ENCODE measurements at places on chromosomes 3 and 15.

GRCh38 chr3:12427551-12427950 lies 56.7 kb upstream of the TSEN2 start:
- no peak for DNase-seq

DNA sequence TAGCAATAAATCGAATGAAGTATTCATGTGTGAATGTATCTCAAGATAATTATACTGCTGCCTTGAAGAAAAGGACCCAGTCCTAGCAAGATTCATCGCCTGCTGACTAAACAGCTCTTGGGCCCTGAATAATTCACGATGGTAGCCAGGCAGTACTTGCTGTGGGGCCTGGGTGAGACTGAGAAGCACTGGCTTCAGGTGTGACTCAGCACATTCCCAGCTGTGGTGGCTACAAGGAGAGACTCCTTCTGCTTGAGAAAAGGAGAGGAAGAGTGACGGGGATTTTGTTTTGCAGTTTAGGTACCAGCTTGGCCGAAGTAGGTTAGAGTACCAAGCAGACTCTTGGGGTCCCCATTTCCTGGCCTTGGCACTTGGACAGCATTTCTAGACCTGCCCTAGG lies 47.6 kb upstream of the CD200R1L start:
- DNase-seq, result no peak

GRCh38 chr3:197501879-197502620 lies 53.7 kb downstream of the BDH1 start:
- peak; percentile 9 for DNase-seq

DNA sequence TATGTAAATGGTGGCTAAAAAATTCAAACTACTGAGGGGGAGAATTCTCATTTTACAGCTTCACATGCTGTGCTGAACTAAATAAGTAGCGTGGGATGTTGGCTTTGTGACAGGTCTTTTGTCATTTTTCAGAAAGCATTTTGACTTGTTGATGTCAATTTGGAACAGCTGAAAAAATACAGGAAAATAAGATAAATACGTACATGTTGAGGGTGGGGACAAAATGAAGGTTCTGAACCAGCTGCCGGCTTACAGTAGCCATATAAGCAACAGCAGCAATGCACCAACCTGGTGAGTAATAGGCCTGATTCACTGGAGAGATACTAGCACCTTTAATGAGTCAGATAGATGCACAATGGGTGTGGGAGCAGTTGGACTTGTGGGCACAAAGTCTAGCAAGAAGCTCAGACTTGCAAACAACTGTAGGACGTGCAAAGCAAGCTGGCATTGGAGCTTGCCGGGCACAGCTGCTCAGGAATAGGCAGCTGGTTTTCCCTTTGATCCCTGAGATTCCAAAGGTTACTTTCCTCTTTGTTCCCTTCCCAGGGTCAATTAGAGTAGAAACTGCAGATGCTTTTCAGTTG lies 12.9 kb downstream of the B3GNT5 start:
- peak; percentile 60 for DNase-seq

DNA sequence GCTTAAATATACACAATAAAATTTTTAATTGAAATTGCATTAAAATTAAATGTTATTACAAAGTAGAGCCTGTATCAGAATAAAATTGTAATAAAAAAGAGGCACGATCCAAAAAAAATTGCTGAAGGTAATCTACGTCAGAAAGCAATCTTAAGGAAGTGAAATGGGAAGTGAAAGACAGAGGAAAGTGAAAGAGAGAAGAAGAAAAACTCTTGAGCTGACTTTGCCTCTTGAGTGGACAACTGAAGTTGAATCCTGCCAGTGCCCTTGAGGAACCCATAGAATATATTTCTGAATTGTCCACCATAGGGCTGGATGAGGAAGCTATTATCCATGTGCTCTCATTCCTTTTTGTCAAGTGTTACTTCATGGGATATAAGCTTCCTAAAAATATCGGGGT lies 285.1 kb upstream of the STAC start:
- no peak for DNase-seq

DNA sequence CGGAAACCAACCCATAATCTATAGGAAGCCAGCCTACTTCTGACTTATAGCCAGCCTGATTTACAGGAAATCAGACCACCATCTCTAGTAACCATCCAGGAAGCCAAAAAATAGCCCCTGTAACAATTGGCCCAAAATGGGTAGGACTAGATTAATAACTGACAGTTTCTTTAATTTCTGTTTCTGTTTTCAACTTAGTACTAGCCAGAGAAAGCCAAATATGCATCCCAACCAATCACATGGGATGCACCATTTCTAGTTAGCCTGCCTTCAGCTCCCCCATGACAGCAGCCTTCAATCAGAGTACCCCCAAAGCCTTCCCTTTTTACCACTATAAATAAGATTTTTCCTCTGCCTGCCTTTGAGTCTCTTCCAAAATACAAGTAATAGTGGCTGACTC lies 239.1 kb upstream of the GADL1 start:
- no peak for DNase-seq

DNA sequence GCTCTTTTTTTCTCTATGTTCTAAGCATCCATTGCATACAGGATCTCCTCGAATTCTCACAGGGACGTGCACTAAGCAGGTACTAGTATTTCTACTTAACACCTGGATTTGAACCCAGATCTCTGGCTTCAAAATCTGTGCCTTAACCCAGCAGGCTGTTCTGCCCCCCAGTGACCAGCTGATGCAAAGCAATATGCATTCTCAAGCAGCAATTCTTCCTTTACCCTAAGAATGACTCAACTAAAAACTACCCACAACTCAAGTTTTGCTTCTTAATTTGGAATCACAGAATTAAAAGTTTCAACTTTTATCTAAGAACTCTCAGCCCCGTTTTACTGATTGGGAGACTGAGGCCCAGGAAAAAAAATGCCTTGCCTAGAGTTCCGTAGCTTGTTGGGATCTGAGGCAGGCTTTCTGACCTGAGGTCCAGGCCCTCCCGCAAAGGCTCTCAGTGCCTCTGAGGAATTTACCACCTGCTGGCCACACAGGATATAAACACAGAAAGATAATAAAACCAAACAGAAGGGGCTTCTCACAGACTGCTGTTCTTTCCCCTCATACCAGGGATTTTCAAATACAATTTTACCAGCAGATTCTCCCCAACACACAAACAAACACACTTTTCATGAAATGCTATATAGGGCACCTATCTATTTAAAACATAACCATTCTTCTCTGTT lies 115.4 kb upstream of the RAD18 start:
- DNase-seq, result no peak

GRCh38 chr3:108070356-108070755 lies 20.5 kb downstream of the CD47 start:
- DNase-seq, result no peak

All from stimulated activated CD4-positive, alpha-beta T cell treated with anti-CD3 and anti-CD28 coated beads, Interleukin-4, amount 100 ng/mL, for 4 hours (primary cell).